ENCODE measurements at places on chromosomes 12 and 14.

DNA sequence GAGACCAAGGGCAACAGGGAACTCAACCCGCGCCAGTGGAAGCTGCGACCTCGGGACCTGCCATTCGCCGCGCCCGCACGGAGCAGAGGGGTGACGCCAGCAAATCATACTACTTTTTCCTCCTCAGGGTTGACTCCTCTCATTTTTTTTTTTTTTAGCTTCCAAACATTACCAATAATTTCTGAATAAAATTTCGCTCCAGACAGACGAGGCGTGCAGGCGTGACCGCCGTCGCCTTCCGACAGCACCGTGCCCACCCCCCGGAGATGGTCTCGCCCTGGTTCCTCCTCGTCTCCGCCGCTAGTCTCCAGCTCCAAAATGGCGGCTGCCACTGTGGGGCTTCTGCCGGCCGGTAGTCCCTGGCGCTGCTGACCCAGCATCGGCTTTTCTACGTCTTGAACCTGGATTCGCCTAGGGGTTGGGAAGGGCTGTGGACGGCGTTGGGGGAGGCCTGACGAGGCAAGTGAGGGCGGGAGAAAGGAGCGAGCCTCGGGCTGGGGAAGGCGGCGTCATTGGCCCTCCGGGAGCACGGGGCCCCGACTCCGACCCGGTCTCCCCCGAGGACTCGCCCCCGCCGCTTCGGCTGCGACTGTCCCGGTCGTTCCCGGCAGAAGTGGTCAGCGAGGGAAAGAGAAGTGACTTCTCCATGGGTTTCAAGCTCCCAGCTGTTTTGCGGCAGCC, at the start of the genes CPSF2 and NDUFB1:
Gene CPSF2, plus strand, starts transcription at position 300 of the 681 bp plus-strand sequence. CDS start 9,016 bp downstream, outside the sequence.
Gene NDUFB1, minus strand, starts transcription at position 37 of the 681 bp plus-strand sequence. CDS start 4,069 bp downstream, outside the sequence.
- DNase-seq: peak; percentile 81

- DNase-seq: no peak
Observed at GRCh38 chr14:26448181-26448855, 149.5 kb downstream of the NOVA1 start.

GRCh38 chr14:30893819-30894218, 19.5 kb downstream of the COCH start:
- no peak for DNase-seq

GRCh38 chr12:47097276-47097896, 17.6 kb upstream of the AMIGO2 start:
- DNase-seq: no peak

GRCh38 chr14:53183056-53183455, 29.9 kb upstream of the DDHD1 start:
- DNase-seq: no peak

GRCh38 chr14:54918427-54918826, 15.8 kb upstream of the GCH1 start:
- DNase-seq: no peak

DNA sequence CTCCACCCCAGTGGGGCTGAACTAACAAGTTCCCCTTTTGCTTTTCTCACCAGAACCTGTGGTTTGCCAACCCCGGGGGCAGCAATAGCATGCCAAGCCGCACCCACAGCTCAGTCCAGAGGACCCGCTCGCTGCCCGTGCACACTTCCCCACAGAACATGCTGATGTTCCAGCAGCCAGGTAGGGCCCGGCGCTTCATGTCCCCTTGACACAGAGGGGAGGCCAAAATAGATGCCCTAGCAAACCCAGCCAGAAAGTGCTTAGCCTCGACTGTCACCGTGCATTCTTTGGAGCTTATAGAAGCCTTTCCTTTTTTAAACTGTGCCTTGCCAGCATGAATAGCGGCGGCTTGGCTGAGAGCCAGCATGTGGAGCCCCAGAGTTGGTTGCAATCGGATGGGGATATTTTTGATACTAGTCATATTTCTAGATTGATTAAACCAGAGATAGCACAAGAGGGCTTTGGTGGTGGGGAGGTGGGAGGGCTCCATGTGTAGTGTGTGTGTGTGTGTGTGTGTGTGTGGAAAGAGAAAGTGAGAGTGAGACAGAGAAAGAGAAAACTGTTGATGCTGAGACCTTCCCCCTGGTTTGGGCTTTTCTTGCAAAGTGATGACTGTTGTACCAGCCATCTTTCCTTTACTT, 126.1 kb downstream of the GCH1 start:
- DNase-seq: peak; percentile 50

GRCh38 chr14:102988054-102988453, 65.6 kb downstream of the AMN start:
- no peak for DNase-seq

GRCh38 chr14:22733829-22734228, 32.7 kb upstream of the OXA1L start:
- DNase-seq: no peak

GRCh38 chr12:127063339-127064072, 1203.5 kb upstream of the TMEM132C start:
- DNase-seq: no peak

- DNase-seq: no peak
Observed at GRCh38 chr12:62345667-62346066, 85.5 kb downstream of the USP15 start.

DNA sequence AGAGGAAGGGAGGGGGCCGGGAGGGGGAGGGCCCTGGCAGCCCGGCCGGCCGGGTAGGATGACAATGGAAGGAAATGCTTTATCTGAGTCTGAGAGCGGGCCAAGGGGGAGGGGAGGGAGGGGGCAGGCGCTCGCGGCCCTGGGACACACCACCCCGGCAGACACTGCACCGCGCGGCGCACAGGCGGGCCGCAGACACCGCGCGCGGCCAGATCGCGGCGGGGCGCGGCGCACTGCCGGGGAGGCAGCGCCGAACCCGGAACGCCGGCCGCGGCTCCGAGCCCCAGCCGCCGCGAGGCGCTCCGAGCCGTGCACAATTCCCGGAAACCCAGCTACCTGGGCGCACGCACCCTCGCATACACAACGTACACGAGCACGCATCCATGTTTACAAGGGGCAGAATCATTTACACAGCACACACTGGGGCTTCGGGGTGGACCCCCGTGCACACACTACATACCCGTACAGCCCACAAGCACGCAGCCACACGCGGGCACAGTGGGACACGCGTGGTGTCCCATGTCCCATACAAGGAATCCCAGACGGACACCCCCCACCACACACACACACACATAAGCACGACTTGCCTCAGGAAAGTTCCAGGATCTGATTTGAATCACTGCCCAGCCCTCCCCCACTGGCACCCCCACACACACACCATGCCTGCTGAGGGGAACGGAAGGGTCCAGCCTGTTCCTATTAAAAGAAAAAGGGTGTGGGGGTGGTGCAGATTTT, at the start of gene HDAC7:
Gene HDAC7, minus strand, starts transcription at position 8 of the 735 bp plus-strand sequence. CDS start 118 bp downstream, outside the sequence.
- peak; percentile 84 for DNase-seq

Measured in hematopoietic multipotent progenitor cell treated with erythropoietin and hydrocortisone succinate and interleukin-3 and kit ligand, for 8 days (in vitro differentiated cells).